ENCODE measurements at places on chromosomes 5 and 9. TPM values are rescaled to one million over a fixed set of nuclear protein-coding genes. Genes with fewer than 3 reads are reported as not detected.

GRCh38 chr5:92885950-92886349, 695.1 kb downstream of the NR2F1-AS1 start:
- no peak for DNase-seq

GRCh38 chr5:162543437-162543836, 475.9 kb downstream of the GABRG2 start:
- no peak for DNase-seq

DNA sequence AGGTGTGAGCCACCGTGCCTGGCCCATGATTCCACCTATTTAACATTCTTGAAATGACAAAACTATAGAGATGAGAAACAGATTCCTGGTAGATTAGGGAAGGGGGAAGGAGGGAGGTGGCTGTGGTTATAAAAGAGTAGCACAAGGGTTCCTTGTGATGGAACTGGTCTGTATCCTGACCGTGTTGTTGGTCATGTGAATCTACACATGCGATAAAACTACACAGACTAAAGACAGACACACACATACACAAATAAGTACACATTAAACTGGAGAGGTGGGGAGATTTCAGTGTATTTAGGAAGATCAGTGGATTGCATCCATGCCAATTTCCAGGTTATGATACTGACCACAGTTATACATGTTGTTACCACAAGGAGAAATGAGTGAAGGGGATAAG, 60.9 kb downstream of the RNF130 start:
- DNase-seq: no peak

- DNase-seq: no peak
These were observed 1078.9 kb downstream of the CDH12 start for GRCh38 chr5:21774281-21774680.

GRCh38 chr5:59597690-59598546, 295.6 kb downstream of the PDE4D start:
- DNase-seq: no peak

DNA sequence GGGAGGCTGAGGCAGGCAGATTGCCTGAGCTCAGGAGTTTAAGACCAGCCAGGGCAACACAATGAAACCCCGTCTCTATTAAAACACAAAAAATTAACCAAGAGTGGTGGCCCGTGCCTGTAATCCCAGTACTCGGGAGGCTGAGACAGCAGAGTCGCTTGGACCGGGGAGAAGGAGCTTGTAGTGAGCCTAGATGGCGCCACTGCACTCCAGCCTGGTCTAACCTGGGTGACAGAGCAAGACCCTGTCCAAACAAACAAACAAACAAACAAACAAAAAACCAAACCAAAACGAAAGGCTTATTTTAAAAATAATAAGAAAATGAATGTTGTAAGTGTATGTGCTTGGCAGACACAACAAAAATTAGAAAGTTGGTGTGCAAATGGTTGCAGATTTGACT, 536.3 kb upstream of the PTPRD start:
- no peak for DNase-seq

DNA sequence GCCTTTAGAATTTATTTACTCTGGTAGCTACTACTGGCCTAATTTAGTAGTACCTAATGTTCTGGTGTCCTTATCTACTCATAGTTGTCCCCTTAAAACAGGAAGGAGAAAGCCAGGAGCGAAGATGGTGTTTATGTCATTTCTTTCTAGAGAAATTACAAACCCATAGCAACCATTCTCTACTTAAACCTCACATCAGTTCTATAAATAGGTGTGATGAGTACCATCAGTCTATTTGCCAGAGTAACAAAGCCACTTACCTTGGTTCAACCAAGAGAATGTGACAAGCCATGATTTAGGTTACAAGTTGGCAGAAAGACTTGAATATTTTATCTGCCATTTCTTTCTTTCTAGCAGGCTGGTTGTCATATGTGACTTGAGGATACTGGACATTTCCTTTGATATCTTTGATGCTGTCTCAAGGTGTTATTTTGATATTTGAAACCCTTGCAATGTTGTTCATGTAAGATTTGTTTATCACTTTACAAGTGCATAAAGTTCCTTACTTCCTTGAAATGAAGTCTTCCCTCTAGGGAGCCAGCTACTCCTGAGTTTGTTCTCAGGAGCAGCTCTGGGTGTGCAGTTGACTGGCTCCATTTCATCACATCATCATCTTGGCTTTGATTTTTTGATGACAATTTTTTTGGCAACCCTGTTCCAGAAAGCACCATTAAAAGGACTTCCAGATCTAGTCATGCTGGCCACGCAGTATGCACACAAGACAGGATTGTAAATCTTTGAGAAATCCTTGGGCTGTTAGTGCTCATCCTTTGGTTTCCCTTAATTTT, 286.8 kb downstream of the ARHGAP26 start:
- no peak for DNase-seq

DNA sequence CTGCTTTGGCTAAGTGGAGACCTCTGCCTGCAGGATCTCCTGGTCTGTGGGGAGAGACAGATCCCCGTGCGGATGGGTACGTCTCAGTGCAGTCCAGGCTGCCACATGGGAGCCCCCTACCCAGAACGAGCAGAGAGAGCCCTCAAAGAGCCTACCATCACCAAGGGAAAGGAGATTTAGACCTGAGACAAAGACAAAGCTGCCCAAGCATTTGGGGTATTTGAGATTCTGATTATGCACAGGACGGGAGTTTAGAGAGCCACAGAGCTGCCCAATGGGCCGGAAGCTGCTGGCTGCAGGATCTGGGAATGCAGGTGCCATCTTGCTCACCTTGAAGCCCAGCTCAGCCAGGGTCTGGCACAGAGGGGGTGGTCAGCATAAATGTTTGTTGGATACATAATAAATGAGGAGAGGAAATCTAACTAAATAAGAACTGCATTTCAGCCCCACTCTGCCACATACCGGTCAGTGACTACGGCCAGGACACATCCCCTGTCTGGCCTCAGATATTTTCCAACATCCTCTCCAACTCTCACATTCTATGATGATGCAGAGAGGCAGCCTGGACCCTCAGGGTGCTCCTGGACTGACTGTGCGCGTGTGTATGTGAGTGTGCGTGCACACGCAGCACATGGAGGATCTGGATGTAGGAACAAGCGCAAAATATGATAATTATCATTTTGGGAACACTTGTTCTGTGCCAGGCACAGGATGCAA, 157.8 kb downstream of the FGF18 start:
- no peak for DNase-seq

- DNase-seq: no peak
These were observed 21.8 kb downstream of the RNF44 start for GRCh38 chr5:176515396-176515795.

DNA sequence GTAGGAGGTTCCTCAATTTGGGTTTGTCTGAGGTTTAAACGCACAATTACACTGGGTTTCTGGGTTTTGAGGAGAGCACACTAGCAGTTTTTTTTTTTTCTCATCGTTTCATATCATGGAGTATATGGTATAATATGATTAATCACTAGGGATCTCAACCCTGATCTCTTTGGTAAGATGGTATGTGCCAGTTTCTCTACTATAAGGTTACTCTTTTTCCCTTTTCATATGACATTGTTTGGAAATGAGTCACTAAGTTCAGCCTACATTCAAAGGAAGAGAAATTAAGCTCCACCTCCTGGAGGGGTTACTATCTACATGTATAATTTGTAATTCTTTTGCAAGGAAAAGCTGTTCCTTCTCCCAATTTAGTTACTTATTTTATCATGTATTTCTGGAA, 35.2 kb downstream of the MTRR start:
- no peak for DNase-seq

DNA sequence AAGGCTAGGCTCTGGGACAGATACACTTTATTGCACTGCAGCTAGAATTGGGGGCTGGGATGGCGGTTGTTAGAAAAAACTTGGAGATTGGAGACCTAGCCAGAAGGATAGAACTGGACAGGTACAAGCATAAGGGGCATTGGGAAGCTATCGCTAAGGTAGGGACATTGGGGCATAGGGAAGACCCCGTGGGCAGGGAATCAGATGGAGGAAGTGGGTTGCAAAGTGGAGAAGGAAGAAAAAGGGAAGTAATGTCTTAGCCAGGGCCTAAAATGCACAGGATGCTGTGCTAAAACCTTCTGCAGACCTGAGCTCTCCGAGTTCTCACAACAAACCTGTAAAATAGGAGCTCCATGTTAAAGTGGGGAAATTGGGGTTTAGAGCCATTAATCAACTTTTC, 178.2 kb downstream of the ZDHHC21 start:
- no peak for DNase-seq

- DNase-seq: no peak
These were observed at the start of gene GZMA for GRCh38 chr5:55102348-55102747. GZMA (plus strand) TSS chr5:55102646; CDS start chr5:55102683, 37 bp downstream.

- DNase-seq: no peak
These were observed 317.0 kb upstream of the RFX3 start for GRCh38 chr9:3842839-3843238.

DNA sequence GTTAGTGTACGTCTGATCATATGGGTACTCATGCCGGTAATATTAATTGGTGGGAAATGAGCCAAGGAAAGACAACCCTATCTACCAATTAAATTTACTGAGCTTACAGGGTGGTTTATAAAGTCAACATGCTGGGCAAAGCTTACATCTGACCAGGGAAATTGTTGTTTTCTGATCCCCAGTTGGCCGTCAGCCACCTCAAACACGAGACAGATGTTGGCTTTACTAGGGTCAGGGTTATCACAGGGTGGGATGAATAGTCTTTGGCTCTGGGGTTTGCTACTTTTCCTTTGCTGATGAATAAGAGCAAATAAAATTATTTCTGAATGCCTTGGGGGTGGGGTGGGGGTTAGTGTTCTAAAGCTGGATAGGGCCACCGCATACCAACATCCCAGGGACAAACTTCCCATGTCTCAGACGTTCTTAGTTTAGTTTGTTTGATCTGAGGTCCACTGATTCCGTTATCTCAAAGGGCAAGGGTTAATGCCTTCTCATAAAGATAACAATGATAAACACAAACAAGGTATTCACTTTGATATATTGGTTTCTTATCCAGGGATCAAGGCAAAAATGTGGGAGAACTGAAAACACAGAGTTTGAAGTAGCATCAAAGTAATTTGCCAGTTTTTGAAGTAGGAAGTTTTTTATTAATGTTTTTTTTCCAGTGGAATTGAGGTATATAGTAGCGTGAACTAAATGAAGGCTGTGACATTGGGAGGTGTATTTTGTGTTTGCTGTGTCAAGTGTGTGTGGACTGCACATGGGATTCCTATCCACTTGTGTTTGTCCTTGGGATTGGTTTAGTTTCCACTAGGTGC, 109.1 kb upstream of the RPS23 start:
- DNase-seq: no peak

DNA sequence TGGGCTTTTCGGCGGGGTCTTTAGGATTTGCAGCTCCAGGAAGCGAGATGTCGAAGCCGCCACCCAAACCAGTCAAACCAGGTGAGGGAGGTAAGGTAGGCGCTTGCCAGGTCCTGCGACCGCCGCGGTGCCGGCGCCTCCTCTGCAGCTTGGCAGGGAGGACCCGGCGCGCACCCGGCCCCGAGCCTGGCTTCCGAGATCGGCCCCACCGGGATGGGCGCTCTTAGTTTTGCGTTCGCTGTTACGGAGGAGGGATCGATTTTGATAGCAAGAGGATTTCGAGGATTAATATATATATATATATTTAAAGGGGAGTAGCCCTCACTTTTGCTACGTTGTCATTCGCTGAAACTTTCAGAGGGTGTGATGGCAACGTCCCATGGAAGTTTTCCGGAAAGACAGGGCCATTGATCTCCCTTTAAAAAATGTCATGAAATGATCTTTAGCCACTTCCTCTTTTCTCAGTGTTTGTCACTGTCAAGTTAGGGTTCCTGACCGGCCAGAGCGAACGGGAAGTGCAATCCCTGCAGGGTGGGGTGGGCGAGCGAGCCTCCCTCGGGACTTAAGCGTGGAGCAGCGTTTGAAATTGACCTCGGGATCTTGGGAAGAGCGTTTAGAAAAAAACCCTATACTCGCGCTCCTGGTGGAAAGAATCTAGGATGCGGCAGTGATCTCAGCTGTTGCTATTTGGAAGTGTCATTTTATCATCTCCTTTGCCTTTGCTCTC, 495 bp downstream of the OSTF1 start:
- no peak for DNase-seq

DNA sequence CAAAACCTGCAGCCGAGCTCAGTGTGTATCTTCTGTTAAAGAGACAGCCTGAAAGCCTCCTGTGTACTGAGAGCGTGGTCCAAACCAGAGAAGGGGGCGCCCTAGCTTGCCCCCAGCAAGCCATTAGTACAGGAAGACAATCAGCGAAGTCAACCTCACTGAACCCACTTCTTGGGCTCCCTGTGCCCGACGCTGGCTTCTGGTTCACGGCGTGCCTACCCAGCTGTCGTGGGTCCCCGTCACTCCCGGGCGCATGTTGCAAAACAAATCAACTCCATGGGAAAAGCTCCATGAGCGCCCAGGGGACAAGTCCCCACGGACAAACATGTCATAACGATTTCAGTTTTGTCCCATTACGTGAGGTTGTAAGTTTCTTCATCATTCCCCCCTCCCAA, 326.9 kb downstream of the SH3GL2 start:
- DNase-seq: no peak

GRCh38 chr5:89570557-89570956, 687.6 kb upstream of the MEF2C start:
- DNase-seq: no peak

- DNase-seq: no peak
These were observed 45.0 kb upstream of the SV2C start for GRCh38 chr5:76038212-76038611.

GRCh38 chr5:132103969-132104391, 30.4 kb downstream of the CSF2 start:
- no peak for DNase-seq

DNA sequence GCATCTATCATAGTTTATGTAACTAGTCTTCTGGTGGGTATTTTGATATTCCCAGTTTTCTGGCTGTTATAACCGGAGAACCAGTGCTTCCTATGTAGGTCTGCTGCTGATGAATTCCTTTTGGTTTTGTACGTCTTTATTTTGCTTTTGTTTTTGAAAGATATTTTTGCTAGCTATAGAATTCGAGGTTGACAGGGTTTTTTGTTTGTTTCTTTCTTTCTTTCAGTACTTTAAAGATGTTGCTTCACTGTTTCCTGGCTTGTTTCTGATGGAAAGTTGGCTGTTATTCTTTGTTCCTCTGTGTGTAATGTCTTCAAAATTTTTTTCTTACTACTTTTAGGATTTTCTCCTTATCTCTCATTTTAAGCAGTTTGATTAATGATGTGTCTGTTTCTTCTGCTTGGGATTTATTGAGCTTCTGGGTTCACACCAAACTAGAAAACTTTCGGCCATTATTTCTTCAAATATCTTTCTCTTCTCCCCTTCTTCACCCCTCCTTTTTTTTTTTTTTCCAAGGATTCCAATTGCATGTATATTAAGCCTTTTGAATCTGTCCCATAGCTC, 27.5 kb downstream of the ZNF618 start:
- DNase-seq: no peak

- DNase-seq: no peak
These were observed 50.1 kb upstream of the SARDH start for GRCh38 chr9:133788045-133788818.

- no peak for DNase-seq
These were observed 80.9 kb downstream of the GALNT10 start for GRCh38 chr5:154271466-154271865.

GRCh38 chr9:16074963-16075362, 522.1 kb downstream of the CCDC171 start:
- DNase-seq: no peak

- DNase-seq: no peak
These were observed 224.9 kb downstream of the EBF1 start for GRCh38 chr5:158874792-158875191.

Gene CDO1
- total RNA-seq: 207 TPM

Gene PCA3
- total RNA-seq: not detected

Gene ZNF608
- total RNA-seq: 17.9 TPM

Gene PCDHB11
- 2.4 TPM for total RNA-seq

Gene SPTLC1
- total RNA-seq: 88.6 TPM

Gene SLC34A1
- not detected for total RNA-seq

Gene MEIKIN
- 14.8 TPM for total RNA-seq

Gene CD74
- total RNA-seq: 582 TPM

Gene SLC46A2
- total RNA-seq: 0.36 TPM

Gene FCN2
- total RNA-seq: 2.6 TPM

All from omental fat pad (tissue), 4 donors.